HFF-Myc (cell line): ENCODE measurements at places on chromosomes 4 and X.

DNA sequence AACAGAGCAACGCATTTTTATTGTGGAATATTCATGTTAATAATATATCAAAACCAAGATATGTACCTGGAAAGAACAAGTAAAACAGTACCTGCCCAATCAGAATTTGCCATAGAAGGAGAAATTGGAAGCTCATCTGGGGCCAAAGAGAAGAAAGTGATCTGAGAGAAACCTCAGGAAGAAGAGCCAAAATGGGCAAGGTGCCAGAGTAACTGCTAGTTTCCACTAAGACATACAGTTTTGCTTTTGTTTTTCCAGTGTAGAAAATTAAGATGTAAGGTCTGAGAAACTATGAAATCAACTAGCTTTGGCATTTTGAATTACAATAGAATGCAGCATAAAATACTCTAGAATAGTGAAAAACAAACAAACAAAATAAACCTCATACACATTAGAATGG is 2201.2 kb downstream of the ARAP2 start:
- DNase-seq = no peak

DNA sequence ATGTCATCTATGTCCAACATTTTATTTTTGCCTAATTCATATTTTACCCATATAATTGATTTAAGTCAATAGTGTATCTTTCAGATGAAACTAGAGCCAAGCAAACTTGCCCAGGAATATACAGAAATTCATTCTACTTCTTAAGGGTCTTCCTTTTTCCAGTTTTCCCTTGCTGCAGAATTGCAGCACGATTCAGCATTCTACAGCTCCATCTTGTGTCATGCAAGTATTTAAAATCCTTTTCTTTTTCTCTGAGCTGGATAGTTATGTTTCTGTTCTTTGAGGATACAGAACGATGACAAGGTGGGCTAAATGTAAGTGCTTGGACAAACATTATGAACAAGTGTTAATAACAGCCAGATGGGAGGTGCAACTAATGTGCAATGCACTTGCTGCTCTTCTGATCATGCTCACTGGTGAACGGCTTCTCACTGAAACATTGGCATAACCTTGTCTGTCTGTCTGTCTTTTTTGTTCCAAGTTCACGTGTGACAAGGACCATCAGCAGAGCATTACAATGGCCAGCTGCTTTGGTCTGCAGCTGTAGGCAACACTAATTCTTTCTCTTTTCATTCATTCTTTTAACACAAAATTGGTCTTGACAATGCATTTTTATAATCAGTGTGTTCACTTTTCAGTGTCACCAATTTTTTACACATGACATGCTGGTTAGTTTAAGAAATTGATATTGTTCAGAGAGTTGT is 1821.7 kb downstream of the ARAP2 start:
- DNase-seq = peak; percentile 1

DNA sequence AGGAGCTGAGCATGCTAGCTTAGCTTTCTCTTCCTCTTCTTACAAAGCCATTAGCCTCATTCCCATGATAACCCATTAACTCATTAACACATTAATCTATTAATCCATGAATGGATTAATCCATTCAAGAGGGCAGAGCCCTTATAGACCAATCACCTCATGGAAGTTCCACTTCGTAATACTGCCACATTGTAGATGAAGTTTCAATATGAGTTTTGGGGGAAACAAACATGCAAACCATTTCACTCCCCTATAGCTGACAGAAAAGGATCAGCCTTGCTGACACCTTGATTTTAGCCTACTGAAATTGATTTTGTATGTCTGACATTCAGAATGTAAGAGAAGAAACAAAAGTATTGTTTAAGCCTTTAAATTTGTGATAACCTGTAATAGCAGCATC is 251.8 kb upstream of the GALNTL6 start:
- DNase-seq = no peak

- DNase-seq = no peak
Observed at GRCh38 chrX:108732630-108733321, 3.6 kb downstream of the IRS4 start.

DNA sequence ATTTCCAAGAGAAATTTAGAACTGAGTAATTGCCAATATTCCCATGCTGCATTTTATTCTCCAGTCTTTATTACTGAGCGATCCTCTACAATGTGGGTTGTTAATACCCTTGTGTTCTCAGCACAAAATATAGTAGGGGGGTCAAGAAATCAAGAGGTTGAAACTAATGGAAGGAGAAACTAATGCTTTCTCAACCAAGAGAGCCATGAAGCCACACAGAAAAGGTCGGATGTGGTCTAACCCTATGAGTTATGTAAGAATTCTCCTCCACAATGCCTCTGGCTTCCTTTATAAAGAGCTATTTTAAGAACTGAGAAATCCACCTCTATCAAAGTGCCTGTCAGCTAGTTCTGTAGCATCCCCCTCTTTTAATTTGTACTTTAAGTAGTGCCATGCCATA is 268.5 kb downstream of the CHIC1 start:
- DNase-seq = no peak

GRCh38 chrX:111868726-111869638 is 7.0 kb upstream of the TRPC5OS start:
- no peak for DNase-seq

DNA sequence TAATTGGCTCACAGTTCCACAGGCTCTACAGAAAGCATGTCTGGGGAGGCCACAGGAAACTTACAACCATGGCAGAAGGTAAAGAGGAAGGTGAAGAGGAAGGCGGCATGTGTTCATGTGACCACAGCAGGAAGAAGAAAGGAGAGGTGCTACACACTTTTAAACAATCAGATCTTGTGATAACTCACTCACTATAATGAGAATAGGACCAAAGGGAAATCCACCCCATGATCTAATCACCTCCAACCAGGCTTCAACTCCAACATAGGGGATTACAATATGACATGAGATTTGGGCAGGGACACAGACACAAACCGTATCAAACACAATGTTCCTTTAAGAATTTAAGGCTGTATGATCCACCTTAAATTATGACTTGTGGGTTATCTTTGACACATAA is 10.5 kb upstream of the PGM2 start:
- no peak for DNase-seq

GRCh38 chr4:69322055-69322454 is 41.8 kb downstream of the UGT2B28 start:
- DNase-seq = no peak

GRCh38 chr4:915041-915474 is 17.1 kb downstream of the GAK start:
- DNase-seq = no peak

- DNase-seq = peak; percentile 7
Observed at GRCh38 chr4:152591396-152591795, 55.5 kb upstream of the FBXW7 start.

- DNase-seq = no peak
Observed at GRCh38 chr4:123585111-123585510, 188.5 kb downstream of the SPRY1 start.

GRCh38 chrX:70174754-70175153 is 2.5 kb upstream of the DGAT2L6 start:
- no peak for DNase-seq

DNA sequence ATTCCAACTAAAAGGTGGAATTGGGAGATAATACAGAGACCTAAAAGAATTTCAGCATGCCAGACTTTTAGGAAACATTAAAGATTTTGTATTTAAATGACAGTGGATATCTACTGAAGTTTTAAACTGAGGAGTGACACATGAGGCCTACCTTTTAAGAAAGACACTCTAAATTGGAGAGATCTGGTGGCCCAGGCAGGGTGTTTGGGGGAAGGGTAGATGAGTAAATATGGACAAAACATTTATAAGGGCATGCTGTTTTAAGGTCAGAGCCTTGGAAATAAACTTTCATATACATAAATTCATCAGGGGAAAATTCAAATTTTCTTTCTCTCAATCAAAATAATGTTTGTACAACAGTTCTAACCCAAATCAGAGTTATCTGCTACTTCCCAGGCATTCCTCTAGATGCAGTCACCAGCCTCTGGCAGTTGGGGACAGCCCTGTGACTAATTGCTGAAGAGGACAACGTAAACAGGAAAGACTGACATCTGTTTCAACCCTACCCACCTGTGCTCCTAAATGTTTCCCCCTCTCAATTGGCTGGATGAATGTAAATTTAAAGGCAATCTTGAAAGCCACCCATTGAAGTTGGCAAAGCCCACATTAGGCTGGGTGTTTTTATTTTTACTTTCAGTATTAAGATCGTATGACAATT is 1646.9 kb upstream of the ADGRL3 start:
- DNase-seq = no peak

DNA sequence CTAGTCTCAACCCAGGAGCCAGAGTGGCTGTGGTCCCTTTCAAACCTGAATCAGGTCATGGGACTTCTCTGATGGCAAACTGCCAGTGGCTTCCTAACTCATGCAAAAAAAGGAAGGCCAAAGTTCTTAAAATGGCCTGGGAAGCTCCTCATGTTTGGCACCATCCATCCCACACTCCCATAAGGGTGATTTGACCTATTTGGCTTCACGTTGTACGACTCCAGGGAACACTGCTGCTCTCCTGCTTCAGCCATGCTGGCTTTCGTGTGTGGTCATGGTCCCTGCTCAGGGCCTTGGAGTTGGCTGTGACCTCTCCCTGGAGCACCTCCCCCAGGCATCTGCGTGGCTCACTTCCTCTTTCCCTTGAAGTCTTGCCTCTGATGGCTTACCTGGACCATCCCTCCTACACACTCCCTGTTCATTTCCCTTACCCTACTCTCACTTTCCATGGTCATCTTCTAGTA is 12.8 kb upstream of the TMSB4X start:
- no peak for DNase-seq

- no peak for DNase-seq
Observed at GRCh38 chr4:123676071-123676889, 279.7 kb downstream of the SPRY1 start.

DNA sequence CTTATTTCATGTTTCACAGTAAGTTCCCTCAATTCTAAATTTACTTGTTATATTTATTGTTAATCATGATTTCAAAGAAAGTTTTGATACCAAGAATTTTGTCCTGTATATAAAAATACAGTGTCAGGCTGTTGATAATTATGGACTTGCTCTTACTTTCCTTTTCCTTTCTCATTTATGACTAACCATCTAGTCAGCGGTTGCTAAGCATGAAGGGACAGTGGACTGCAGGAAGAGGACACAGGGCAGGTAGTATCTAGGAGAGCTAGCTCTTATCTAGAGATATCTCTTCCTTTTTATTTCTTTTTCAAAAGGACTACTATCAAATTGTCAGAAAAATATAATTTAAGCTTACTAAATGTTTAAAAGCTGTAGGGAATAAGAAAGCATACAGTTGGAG is 1.6 kb downstream of the OPRPN start:
- DNase-seq = no peak

GRCh38 chrX:130264573-130264972 is 4.1 kb downstream of the ZNF280C start:
- DNase-seq = no peak

DNA sequence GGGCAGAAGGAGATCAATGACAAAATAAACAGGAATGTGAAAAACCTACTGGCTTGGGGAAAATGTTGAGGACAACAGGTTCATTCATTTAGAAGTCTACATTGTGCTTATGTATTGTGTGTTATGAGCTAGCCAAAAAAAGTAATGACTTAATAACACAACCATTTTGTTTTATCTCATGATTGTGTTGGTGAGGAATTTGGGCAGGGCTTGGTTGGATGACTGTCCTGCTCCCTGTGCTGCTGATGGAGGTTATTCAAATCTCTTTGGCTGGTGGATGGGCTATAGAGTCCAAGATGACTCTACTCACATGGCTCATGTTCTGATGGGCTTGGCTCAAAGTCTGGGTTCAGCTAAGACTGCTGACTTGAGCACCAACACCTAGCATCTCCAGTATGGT is 116.3 kb downstream of the HS3ST1 start:
- no peak for DNase-seq

DNA sequence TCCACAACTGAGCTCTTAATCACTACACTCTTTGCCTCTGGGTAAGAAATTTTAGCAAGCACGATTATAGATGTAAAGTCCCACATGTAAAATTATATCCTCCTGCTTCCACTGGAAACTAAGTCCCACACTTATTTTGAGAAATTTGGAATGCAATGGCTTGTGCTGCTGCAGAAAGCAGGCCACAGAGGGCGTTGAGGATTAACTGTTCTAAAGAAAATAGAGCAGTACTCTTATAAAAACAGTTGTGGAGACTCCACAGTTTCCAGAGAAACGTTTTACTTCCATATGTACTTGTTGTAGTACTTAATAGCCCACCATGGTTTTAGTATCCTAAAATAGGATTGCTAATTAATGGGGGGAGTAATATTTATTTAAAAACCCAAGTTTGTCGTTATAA is 1.7 kb upstream of the CENPC start:
- DNase-seq = no peak

GRCh38 chr4:183318656-183319055 is 1.4 kb downstream of the CLDN22 start:
- DNase-seq = no peak
